Esophagus squamous epithelium (tissue), 5 donors: ENCODE measurements at places on chromosomes 3 and 15.

- DNase-seq, result no peak
These were observed 36.5 kb upstream of the KLHL6 start for GRCh38 chr3:183591881-183592521.

GRCh38 chr3:98114264-98114663, 16.3 kb upstream of the OR5H1 start:
- DNase-seq, result no peak

- no peak for DNase-seq
These were observed 12.0 kb downstream of the PIERCE2 start for GRCh38 chr15:55420171-55420866.

GRCh38 chr15:56099311-56099710, 105.9 kb upstream of the NEDD4 start:
- no peak for DNase-seq

DNA sequence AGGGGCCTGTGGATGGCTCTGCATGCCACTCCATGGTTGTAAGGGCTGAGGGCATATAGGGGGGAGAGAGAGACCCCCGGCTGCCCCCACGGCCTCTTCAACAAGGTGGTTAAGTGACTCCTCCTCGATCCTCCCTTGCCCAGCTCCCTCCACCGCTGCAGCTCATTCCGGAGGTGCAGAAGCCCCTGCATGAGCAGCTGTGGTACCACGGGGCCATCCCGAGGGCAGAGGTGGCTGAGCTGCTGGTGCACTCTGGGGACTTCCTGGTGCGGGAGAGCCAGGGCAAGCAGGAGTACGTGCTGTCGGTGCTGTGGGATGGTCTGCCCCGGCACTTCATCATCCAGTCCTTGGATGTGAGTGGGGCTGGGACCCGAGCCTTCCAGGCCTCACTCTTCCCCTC, 6.5 kb downstream of the FES start:
- DNase-seq, result no peak

DNA sequence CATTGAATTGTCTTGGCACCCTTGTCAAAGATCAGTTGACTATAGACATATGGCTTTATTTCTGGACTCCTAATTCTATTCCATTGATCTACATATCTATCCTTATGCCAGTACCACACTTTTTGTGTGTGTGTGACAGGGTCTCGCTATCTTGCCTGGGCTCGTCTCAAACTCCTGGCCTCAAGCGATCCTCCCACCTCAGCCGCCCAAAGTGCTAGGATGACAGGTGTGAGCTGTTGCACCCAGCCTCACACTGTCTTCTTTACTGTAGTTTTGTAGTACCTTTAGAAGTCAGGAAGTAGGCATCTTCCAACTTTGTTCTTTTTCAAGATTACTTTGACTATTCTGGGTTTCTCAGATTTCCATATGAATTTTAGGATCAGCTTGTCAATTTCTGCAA, 24.3 kb downstream of the CDAN1 start:
- no peak for DNase-seq

DNA sequence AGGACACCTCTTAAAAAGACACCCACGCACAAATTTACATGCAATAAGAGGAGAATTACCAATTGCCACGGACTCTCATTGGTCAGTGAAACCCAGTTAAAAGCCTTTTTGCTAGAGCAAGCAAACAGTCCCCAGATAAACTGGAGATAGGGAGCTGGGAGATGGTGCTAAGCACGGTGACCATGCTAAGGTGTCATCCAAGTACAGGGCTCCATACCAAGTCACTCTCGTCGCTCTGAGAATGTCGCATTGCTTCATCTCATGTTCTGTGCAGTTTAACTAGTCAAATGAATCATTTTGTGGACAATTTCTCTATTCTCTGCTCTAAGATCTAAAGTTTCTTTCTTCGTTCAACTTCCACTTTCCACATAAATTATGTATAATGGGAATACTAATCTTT, 581.9 kb downstream of the AGBL1 start:
- DNase-seq, result no peak

- no peak for DNase-seq
These were observed 101.2 kb downstream of the SMAD6 start for GRCh38 chr15:66803182-66803729.

DNA sequence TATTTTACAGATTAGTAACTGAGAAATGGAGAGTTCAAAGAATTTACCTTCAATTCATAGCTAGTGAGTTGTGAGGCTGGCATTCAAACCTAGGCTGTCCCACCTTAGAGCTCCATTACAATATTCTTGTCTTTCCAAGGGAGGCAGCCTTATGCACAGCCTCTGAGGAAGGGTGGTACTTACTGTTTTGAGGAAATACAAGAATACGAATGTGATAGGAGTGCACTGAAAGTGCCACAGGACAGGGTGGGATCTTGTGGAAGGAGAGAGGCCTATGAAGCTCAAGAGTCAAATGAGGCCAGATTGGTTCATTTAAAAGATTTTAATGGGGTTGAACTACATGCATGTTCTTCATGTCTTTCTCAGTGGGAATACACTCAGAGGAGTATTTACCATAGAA, 86.3 kb downstream of the ARIH1 start:
- DNase-seq, result no peak

DNA sequence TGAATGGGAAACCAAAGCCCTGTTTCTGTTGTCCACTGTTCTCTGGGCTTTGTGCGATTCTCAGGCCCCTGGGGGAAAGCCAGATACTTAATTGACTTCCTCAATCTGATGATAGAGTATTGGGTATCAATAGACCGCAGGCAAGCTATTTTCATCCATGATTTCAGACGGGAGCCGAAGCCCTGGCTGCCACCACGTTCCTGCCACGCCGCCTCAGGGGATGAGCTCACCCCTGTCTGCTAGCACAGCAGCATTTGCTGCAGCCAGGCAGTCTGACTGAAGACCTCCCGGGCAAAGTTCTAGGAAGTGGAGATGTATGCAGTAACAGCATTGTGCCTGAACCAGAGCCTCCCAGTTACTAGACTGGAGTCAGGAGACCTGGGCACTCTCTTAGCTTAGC, 69.8 kb downstream of the ISG20 start:
- no peak for DNase-seq

GRCh38 chr15:56390739-56391267, 25.6 kb downstream of the TEX9 start:
- no peak for DNase-seq

DNA sequence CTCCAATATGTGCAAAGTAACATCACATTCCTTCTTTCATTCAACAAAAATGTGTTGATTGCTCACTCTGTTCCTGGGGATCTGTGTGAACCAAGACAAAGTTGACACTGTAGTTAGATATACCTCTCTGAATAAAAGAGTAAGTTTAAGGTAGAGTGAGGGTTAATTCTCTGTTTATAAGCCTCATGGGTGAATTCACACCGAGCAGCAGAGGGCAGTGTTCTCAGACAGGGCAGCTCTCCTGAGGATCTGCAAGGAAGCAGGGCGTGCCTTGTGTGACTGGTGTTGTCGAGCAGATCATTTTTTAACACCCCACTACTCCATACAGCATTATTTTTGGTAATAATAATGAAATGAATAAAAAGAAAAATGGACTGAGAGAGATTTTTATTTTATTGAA, 34.4 kb downstream of the PAQR9 start:
- DNase-seq, result no peak

- no peak for DNase-seq
These were observed 6.1 kb downstream of the ZKSCAN7 start for GRCh38 chr3:44561076-44561475.

DNA sequence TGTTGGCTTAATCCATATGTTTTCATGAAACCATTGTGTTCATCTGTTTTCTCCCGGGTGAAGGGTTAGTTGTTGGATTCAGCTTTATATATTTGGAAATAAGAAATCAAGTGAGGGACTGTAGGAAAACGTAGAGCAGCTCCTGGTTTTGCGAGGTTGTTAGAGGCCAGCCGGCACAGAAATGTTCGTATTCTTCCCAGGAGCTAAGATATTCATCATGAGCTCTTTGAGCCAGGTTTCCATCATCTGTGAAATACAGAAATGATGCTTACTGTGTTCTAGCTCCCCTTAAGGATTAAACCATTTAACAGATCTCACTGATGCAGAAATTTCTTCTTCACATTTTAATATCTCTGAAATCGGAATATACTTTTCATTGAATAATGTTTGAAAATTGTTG, 235.5 kb downstream of the PTPRG start:
- no peak for DNase-seq

GRCh38 chr3:108001457-108001856, 89.4 kb downstream of the CD47 start:
- DNase-seq, result no peak

- no peak for DNase-seq
These were observed 242.8 kb upstream of the UBE2E2 start for GRCh38 chr3:22960105-22960984.

GRCh38 chr3:136630915-136631314, 121.3 kb downstream of the STAG1 start:
- DNase-seq, result no peak

DNA sequence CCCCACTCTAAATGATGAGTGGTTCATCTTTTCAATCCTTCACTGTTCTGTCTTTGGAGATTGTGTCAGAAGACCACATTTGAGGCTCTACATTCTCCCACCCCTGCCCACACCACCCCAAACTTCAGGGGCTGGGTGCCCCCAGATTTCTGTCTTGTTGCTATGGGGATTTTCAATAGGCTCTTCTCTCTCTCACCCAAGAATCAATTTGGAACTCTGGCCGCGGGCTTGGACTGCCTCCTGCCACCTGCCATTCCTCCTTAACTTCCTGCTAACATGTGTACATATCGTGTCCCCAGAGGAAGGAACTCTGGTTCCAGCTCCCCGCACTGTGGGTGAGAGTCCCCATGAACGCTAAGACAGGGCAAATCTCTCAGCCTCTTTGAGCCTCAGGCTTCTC, 67.4 kb upstream of the LARS2 start:
- no peak for DNase-seq

- DNase-seq, result no peak
These were observed 42.3 kb downstream of the ZDHHC19 start for GRCh38 chr3:196168808-196169391.

DNA sequence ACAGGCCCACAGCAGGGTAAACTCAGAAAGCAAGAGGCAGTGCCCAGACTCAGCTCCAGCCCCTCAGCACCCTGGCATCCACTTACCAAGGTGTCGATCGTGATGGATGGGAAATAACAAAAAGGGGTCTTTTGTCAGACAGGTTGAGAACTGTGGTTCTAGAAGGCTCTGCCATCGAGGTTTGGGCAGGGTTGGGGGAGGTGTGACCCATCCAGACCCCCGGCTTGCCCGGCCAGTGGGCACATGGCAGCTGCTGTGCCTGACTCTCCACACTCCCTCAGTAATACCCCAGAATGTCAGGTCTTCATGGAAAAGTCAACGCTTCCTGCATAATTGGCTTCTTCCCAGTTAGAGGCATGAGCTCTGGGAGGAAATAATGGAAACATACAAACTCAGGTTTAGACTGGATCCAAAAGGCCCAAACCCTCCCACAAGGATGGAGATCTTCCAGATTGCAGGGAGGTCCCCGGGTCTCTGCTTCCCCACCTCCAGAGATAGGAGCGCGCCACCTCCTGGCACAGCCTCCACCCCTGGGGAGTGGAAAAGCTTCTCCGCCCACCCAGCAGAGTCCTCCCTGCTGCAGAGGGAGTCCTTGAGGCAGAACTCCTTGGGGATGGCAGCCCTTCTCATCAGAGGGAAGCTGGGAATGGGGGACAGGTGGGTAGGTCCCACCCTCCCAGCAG, 149.8 kb upstream of the IQSEC1 start:
- no peak for DNase-seq

- DNase-seq, result no peak
These were observed 110.1 kb downstream of the KCNMB2 start for GRCh38 chr3:178646186-178646862.

GRCh38 chr3:150069154-150069527, 98.4 kb upstream of the PFN2 start:
- no peak for DNase-seq

- no peak for DNase-seq
These were observed 109.1 kb downstream of the UBE3A start for GRCh38 chr15:25329696-25330095.

DNA sequence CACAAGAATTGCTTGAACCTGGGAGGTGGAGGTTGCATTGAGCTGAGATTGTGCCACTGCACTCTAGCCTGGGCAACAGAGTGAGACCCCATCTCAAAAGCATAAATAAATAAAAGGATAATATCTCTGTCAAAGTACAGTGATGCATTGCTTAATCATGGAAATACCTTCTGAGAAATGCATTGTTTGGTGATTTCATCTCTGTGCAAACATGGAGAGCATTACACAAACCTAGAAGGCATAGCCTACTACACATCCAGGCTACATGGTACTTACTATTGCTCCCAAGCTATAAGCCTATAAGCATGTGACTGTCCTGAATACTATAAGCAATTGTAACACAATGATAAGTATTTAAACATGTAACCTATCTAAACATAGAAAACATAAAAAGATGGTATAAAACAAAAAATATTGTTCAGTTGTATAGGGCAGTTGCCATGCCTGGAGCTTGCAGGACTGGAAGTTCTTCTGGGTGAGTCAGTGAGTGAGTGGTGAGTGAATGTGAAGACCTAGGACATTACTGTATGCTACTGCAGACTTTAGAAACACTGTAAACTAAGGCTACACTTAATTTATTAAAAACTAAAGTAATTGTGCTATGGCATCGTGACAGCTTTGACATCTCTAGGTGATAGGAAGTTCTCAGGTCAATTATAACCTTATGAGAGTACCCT, 93.6 kb upstream of the SNRPN start:
- no peak for DNase-seq

- no peak for DNase-seq
These were observed 18.7 kb downstream of the TGM4 start for GRCh38 chr3:44893097-44893496.

- DNase-seq, result no peak
These were observed 58.4 kb downstream of the EDEM1 start for GRCh38 chr3:5245927-5246326.

DNA sequence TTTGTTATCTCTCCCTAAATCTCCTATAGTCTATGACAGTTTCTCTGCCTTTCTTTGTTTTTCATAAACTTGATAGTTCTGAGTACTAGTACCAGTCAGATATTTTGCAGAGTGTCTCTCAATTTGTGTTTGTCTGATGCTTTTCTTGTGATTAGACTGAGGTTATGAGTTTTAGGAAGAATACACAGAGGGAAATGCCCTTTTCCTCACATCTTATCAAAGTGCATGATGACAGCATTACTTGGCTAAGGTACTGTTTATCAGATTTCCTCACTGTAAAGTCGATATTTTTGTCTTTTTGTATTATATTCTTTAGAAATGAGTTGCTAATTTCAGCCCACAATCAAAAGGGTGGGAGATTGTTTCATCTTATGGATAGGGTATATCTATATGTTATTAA, 45.6 kb downstream of the GLCE start:
- no peak for DNase-seq

DNA sequence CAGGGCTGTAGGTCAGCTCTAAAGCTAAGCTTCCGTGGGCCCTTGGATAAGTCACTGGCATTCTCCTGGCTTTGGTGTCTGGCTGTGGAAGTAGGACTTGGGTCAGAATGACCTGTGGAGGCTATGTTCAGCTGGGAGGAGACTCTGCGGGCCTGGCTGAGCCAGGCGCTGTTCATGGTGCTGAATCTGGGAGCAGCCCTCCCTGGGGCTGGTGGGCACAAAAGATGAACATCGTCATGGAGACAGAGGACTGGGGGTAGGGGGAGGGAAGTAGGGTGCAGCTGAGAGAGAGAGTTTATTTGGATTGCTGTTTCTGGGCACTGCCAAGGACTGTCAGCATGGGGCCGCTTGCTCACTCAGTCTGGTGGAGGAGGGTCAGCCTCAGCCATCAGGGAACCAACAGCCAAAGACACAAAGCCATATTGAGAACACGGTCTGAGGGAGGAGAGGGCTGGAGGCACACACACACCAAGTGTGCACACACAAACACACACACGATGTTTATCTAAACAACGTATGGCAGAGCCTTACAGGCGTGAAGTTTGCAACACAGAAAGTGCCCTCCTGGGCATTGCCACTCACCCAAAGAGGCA, 120.7 kb upstream of the LINGO1 start:
- no peak for DNase-seq

- DNase-seq, result no peak
These were observed 42.5 kb downstream of the CDAN1 start for GRCh38 chr15:42694398-42694797.
